Stimulated activated CD8-positive, alpha-beta memory T cell treated with anti-CD3 and anti-CD28 coated beads, Interleukin-7, amount 100 ng/mL, for 1 hour (primary cell): ENCODE measurements at places on chromosomes 7 and 10.

DNA sequence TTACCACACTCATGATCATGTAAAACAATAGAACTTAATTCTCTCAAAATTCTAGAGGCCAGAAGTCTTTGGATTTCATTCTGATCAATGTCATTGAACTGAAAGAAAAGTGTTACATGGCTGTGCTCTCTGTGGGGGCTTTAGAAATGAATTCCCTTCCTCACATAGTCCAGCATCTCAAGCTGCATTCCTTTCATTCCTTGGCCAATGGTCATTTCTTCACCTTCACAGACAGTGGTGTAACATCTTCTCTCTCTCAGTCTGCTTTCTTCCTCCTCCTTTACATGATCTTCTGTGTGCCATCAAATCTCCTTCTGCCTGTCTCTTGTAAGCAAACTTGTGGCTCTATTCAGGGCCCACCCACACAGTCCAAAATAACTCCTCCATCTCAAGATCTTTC is 735.3 kb downstream of the SUGCT start:
- no peak for DNase-seq

DNA sequence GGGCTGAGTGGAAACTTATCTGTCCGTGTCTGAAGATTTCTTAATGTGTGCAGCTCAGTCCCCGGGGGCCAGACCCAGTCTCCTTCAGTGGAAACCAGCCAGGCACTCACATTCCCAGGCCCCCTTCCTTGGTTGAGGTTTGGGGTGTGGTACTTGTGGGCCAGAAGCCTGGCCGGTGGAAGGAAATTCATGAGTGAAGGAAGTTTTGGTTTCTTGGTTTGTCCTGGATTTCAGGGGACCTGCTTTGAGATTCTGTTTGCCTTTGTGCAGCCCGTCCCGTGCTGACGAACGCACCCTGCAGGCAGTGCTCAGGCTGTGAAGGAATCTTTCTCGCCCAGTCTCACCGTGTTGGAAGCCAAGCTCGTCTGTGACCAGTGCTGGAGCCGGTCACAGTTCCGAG is 2.9 kb downstream of the INPP5A start:
- no peak for DNase-seq

DNA sequence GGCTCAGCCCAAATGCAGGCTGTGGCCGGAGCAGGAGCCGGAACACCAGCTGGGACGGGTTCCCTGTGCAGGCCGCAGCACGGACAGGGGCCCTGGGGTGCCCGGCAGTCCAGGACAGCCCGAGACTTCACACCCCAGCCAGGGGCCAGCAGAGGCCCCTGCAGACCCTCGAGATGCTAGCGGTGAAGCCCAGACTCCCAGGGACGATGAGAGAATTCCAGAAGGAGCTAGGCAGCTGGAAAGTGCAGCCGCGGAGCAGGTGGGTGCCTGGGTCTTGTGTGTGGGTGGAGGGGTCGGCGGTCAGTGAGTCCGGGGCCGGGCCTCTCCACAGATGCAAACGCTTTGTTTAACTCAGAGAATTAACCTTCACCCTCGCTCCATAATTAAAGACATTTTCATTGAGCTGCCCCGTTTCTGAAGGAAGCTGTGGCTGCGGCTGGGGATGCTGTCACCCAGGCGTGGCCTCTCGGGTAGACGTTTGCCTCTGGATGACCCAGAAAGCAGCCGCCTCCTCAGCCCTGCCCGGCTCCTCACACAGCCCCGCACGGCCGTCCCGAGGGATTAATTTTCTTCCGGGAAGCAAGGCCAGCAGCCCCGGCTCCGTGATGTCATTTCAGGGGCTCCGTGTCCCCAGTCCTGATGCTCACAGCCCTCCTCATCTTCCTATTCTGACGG is 26.5 kb downstream of the KNDC1 start:
- DNase-seq: no peak

GRCh38 chr7:128210590-128211570 is 30.2 kb upstream of the LEP start:
- no peak for DNase-seq

GRCh38 chr10:110747609-110748464 is 103.7 kb downstream of the RBM20 start:
- no peak for DNase-seq

DNA sequence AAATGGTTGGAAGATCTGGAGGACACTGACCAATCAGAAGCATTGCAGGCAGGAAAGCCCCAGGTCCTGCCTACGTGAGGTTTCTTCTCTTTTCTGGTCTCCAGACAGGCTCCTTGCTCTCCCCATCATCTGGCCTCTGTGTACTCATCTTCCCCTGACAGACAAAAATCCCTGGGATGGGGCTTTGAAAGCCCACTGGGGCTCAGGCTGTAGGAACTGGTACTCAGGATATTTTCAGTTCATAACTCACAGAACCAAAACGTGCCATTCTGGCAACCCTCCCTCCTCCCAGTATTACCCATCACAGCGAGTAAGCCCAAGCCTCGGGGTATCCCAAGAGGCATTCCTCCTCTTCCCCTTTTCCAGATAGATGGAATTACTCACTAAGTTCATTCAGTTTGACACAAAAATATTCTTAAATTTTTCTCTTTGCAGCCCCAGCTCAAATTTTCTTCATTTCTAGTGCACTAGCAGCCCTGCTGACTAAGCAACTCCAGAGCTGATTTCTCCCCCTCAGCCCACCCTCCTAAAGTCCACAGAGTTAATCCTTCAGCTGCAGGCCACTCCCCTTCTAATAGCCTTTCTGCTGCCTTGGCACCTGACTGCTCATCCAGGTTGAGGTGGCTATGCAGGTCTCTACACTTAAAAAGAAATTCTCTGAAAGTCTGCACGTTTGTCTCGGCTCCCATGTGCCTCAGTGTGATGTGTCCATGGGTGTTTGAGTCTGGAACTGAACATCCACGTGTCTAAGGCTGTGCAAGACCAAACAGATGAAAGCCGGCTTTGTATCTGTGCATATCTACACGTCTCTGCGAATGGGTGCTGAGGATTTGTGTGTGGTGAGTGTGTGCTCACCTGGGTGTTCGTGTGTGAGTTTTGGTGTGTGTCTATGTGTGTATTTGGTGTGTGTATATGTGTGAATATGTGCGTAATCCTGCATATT is 331.4 kb downstream of the CCSER2 start:
- no peak for DNase-seq

GRCh38 chr10:69860271-69860670 is 58.6 kb downstream of the COL13A1 start:
- no peak for DNase-seq
